ENCODE measurements at places on chromosomes 3 and 15.
A peak's percentile ranks its signal among the peaks of the same experiment; 100 is the strongest.

GRCh38 chr3:14997941-14998340, 50.6 kb downstream of the NR2C2 start:
- DNase-seq: no peak

- DNase-seq: peak; percentile 35
Observed at GRCh38 chr3:46372492-46373359, 2.0 kb downstream of the CCR5 start.

DNA sequence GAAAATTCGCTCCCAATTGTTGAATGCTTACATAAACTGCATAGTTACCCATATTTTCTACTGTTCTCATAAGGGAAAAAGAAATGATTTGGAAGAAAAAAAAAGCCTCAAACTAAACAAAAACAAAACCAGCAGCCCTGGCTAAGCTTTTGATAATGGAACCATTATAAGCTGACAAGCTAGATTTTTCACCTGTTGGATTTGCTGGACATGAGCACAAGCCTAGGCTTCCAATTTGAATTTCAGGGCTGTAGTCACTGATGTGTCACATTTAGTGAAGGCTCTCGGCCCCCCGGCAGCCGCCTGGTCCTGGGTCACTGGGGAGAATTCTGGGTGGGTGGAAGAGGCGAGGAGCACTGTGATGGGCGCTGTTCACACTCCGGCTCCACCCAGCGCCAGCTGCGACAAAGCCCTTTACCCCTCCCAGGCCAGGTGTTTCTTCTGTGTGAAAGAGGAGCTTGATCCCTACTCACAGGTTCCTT, 4.6 kb downstream of the FBXL22 start:
- no peak for DNase-seq

- DNase-seq: no peak
Observed at GRCh38 chr15:84606653-84607120, 5.9 kb downstream of the ZSCAN2 start.

DNA sequence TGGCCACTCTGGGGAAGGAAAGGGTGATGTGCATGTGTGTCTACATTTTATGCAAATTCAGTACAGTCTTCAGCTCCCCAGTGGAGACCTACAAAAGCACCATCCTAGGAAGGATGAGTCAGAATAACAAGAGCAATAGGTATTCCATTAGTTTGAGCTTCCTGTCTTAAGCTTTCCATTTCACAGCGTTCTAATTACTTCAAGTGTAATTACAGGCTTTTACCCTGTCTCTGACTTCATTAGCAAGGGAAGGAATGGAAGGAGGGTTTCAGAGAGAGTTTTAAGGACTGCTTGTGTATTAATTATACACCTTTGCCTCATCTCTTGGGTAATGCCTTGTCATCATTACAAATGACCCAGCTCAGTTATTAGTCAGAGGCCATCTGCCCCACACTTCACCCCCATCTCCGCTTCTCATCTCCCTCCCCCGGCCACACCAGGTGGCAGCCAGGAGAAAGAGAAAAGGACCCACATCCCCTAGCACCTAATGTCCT, 202.8 kb upstream of the MRPL3 start:
- peak; percentile 32 for DNase-seq

DNA sequence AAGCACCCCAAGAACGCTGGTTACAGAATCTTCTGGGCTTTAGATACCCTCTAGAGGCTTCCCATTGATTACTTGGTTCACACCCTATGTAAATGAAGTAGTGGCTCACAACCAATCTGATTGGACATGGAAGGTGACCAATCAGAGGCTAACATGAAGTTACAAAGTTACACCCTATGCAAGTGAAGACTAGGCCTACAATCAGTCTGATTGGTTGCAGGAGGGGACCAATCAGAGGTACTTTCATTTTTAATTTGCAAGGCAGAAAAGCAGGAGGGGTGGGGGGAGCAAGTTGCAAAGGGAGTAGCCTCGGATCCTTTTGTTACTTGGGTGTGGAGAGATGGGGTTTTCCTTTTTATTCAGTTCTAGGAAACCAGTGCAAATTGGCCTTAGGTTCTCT, 11.1 kb upstream of the RTP2 start:
- peak; percentile 53 for DNase-seq

DNA sequence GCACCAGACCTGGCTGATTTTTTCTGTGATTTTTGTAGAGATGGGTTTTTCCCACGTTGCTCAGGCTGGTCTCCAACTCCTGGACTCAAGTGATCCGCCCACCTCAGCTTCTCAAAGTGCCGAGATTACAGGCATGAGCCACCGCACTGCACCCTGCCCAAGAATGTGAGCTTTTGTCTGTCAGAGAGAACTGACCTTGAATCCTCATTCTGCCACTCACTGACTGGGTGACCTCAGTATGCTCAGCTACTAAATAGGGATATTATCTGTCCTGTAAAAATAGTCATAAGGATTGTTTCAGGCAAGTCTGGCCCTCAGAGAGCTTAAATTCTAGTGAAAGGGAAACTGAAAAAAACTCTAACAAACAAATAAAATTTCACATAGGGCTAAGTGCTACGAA, 2.1 kb upstream of the RFT1 start:
- no peak for DNase-seq

GRCh38 chr15:74402873-74403587, 30.7 kb downstream of the SEMA7A start:
- DNase-seq: no peak

DNA sequence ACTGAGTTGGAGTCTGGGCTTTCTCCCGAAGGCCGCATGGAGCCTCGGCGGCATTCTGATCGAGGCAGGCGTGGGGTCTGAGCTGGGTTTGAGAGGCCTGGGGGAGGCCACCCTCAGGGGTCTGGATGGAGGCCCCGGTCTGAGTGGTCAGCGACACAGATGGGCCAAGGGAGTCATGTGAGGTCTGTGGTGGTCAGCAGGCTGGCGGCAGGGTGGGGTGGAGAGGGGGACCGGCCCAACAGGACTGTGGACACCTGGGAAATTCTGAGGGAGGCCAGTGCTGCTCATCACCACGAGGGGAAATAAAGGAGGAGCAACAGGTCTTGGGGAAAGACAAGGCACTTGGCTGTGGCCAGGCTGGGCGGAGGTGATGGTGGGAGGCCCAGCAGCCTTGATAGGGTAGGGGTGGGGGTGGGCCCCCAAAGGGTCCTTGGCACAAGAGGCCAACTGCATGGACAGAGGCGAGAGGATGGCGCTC, 16.2 kb downstream of the CTSH start:
- DNase-seq: no peak

DNA sequence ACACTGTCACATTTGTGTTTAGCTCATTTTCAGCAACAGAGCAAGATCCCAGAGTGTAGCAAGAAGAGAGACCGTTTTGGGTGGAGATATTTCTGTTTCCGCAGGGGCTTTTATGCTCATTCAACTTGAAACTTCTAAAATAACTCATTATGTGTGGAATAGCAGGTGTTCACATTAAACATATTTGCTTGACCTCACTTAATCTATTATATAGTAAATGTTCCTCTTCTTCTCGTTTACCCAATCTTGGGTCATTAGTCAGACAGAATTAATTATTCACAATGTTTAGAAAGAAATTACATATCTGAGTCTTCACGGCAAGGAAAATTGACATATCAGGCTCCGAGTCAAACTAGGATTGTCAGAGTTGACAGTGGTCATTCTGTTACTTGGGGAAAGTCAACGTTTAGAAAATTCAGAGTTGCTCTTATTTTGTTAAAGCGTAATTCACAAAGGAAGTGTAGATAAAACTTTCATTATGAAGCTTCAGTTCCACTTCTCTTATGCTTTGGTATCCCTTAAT, 222.9 kb downstream of the TPRG1 start:
- no peak for DNase-seq

DNA sequence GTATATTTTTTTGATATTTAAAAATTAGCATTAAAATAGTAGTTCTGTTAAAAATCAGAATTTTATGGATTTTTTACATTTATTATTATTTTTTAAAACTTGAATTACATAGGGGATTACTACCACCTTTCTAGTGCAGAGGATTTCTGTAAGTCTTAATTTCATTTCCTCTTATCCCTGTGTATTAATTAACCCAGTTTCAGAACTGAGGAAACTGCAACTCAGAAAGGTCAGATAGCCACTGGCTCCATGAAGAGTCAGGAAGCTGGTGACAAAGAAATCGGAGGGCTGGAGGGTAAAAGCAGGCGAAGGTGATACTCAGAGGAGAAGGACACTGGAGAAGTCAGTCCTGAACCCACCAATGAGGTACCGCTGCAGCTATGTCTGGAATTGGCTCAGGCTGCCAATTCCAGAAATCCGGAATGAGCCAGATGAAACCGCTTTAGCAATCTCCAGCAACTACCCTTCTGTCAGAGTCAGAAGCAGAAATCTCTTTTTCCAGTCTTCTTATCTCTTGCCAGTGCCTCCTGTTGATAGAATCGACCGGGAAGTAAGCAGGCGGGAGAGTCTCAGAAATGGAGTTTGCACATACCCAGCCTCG, 308.5 kb downstream of the SV2B start:
- DNase-seq: no peak

- DNase-seq: peak; percentile 59
Observed at GRCh38 chr15:84658080-84658787, at the start of gene NMB. TSS of gene NMB (minus strand) at chr15:84658199. CDS start at chr15:84658152, 47 bp downstream.

DNA sequence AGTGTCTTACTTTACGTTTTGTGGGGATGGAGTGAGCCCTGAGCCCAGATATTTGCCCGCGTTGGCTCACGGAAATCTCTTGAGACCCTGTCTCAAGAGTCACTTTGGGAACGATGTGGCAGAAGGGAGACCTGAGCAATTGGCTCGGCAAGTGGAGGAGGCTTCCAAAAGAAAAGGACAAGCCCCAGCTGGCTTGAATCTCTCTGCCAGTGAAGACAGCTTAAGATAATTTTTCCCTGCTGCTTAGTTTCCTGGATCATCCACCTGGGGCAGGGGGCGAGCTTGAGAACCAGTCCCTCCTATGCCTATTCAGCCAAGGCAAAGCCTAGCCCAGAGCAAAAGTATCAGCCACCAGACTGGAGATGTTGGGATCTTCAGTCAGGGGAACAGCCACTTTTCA, 708 bp downstream of the SEC22A start:
- DNase-seq: no peak

GRCh38 chr3:143135150-143135549, 15.6 kb downstream of the CHST2 start:
- DNase-seq: peak; percentile 96

DNA sequence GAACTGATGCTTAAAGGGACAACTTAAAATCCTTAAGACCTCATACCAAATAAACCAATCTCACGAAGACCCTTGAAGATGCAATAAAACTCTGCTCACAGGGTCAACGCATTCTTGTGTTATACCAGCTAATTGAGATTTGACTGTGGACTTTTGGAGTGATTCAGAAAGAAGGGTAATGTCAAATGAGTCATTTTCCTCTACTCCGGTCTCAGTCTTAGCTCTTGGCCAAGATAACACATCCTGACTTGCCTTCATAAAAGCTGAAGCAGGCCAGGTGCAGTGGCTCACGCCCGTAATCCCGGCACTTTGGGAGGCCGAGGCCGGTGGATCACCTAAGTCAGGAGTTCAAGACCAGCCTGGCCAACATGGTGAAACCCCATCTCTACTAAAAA, 3.8 kb downstream of the PKM start:
- peak; percentile 86 for DNase-seq

DNA sequence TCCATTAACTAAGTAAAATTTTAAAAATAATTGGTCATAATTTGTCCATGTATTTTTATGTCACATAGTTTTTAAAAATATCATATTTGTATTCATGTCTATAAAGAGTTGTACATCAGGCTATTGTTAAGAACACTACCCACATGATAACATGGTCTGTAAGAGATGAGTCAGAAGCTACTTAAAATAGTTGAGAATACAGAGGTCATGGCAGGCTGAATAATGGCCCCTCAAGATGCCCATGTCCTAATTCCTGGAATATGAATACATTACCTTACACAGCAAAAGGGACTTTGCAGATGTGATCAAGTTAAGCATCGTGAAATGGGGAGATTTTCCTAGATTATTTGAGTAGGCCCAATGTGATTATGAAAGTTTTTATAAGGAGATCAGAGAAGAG, 782.9 kb upstream of the GOLIM4 start:
- peak; percentile 41 for DNase-seq

DNA sequence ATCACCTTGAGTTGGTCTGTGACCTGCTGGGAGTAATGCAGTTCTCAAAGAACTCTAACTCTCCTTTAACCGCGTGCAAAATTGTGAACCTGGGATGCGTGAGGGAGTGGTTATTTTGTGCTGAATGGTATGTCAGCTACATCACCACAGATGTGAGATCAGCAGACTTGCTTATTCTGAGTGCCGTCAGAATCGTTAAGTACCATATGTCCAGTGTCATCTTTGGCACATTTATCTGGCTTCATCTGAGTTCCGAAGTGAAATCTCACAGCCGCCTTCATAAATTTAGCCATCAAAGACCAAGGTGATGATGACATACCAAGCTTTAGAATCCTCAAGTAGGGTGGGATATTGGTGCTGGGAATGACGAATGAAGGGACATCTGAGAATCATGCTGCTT, 347.2 kb upstream of the TPRG1 start:
- no peak for DNase-seq

DNA sequence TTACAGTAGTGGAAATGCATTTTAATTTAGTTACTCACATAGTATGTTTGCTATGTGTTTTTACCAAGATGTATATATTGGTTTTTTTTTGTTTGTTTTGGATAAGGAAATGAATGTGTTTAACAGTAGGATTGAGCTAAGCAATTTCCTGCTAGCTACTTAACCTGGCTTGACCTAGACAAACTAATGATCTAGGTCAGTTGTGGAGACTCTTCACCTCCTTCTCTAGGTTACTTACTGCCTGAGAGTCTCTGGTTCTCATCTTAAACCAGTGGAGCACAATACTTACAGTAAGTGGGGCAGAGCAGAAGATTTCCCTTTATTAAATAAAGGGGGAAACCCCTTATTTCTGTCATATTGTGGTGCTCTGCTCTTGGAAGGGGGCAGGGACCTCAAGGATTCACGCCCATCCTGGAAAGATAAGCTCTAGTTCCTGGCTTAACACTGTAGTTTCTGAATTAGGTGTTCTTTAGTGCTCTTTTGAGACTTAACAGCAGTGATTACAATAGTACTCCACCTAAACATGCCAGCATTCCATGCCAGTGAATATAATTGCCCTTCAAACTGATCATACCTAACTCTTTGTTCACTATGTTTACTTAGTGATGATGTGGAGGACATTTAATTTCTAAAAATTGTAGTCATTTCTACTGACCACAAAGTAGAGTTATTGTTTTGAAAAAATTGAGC, 79.9 kb downstream of the UBP1 start:
- DNase-seq: peak; percentile 84

GRCh38 chr3:31565288-31565687, 32.6 kb downstream of the STT3B start:
- DNase-seq: no peak

GRCh38 chr15:66162286-66162685, 91.3 kb downstream of the MEGF11 start:
- no peak for DNase-seq

DNA sequence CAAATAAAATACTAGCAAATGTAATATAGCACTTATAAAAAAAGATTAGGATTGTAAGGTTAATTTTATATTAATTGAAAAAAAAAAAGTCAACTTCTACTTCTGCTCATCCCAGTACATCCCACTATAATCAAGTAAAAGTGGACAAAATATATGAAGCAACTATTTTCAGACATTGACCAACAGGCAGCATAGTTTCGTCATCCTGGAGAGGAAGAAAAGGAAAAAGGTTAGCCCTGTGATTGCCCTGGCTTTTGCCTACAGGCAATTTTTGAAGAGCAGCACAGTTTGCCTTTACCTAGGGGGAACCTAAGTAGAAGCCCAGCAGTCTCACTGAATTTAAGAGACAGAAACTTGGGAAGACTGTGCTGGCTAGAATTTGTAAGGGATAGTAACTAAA, 52.2 kb upstream of the ACTC1 start:
- DNase-seq: no peak
